ENCODE measurements at places on chromosomes 16 and 17.

- DNase-seq: no peak
Measured at GRCh38 chr17:45384789-45385262, 47.8 kb downstream of the ARHGAP27 start.

GRCh38 chr16:89102041-89102471 is 8.4 kb downstream of the ACSF3 start:
- no peak for DNase-seq

DNA sequence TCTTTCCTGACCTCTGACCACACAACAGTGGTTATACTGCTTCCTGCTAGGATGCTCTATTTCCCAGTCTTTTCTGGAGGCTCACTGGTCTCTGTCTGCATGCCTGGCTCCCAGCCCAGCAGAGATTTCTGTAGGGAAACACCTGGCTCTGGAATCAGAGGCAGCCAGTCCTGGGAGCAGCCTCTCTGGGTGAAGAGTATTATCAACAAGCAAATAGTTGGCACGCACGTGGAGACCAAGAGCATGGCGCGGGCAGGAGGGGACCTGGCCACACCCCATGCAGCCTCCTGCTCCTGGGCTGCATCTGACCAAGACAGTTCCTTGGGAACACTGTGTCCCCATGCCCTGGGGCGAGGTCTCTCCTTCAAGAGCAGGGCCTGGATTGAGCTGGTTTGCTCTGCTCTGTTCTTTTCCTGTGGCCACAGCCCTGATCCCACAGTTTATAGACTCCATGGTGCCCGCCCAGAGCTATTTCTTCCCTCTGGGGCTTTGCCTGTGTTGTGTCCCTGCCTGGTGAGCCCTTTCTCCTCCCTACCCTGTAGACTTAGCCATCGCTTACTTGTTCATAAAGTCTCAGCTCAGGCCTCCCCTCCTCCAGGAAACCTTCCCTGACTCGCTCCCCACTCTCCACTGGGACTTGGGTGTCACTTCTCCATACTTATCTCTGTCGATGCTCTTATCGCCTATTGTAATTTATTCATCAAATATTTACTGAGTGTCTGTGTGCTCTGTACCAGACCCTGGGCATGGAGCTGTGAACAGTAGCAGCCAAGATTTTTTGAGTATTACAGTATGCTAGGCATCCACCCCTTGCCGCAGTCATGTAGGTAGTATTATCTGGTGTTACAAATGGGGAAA is 60.6 kb downstream of the SCNN1B start:
- no peak for DNase-seq

DNA sequence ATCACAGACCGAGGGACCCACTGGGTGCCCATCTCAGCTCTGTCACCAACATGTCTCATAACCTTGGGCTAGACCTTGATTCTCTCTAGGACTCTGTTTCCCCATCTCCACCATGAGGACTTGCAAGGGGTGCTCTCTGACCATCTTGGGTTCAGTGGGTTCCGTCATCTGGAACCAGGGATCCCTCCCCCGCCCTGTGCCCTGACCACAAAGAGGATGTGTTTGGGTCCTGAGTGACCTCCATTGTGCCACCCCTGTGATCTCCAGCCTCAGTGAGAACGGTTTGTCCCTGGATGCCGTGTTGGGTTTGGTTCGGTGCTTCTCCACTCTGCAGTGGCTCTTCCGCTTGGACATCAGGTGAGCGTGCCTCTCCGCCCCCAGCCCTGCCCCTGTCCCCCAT is 49.1 kb upstream of the CPNE2 start:
- no peak for DNase-seq

GRCh38 chr17:55159251-55159650 is 105.5 kb upstream of the HLF start:
- no peak for DNase-seq

GRCh38 chr17:79919164-79919585 is 79.9 kb upstream of the CBX4 start:
- peak; percentile 99 for DNase-seq

DNA sequence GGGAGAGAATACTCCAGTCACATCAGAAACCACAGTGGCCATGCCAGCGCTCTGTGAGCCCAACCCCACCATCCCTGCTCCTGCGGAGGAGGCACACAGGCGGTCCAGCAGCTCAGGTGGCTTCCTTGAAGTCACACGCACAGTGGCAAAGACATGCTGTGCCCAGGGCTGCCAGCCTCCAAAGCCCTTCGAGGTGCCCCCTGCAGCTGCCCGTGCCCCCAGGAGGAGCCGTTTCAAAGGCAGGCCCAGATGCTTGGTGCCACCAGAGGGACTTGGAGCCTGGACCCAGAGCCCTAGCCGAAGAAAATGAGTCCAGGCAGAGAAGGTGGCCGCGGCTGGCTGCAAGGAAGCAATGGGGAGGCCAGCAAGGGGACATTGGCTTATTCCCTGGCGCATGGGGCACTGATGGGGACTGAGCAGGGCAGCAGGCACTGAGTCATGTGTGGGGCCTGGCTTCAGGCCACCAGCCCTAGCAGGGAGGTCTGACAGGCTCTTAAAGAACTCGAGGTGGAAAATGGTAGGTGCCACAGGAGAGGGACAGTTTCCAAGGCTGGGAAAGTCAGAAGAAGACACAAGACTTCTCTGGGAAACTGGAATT is 17.2 kb upstream of the CACNG1 start:
- DNase-seq: no peak

DNA sequence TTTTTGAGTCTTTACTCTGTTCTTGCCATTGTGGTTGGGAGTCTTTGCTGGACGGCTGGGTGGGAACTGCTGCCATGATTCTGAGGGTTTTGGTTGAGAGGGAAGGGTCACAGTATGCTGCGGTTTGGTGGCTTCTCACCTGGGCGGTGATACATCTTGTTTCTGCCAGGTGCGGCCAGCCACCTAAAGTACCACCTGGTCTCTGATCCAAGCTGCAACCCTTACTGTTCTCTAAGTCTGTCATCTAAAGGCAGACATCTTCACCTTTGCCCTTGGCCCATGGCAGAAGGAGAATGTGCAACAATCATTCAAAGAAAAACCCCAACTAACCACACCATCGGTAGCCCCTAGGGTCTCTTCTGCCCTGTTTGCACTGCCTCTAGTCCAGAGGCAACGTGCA is 19.6 kb upstream of the MPO start:
- no peak for DNase-seq

GRCh38 chr16:14289692-14290340 is 218.7 kb downstream of the MRTFB start:
- peak; percentile 74 for DNase-seq

DNA sequence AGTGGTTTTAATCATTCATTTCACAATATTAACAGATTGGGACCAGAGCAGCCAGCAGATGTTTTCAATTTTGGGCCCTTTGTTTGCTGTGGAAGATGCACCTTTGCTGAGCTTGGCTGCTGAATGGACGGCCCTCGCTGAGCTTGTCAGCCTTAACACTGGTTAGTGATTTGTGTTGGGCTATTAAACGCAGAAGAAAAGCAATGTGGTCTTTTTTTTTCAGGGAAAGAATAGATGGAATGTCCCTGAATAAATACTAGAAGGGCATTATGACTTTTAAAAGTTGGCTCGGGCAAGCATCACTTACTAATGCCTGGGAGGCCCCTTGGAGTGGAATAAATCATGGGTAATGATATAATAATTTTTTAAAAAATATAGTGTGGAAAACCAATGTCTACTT is 297.0 kb downstream of the MAP2K6 start:
- DNase-seq: no peak

DNA sequence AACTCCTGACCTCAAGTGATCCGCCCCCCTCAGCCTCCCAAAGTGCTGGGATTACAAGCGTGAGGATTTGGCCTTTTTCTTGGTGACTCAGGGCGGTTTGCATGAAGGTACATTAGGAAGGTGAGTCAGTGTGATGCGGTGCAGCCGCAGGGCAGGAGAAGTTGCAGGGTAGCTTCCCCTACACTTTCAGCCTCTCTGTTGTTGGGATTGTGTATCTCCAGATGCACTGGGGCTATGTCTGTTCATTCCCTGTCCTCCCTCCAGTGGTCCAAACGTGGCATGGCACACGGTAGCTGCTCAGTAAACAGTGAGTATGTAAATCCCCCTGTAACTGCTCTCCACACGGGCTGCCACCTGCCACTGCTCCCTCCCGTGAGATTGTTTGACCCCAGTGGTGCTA is 109.1 kb upstream of the CDC42EP4 start:
- peak; percentile 66 for DNase-seq

DNA sequence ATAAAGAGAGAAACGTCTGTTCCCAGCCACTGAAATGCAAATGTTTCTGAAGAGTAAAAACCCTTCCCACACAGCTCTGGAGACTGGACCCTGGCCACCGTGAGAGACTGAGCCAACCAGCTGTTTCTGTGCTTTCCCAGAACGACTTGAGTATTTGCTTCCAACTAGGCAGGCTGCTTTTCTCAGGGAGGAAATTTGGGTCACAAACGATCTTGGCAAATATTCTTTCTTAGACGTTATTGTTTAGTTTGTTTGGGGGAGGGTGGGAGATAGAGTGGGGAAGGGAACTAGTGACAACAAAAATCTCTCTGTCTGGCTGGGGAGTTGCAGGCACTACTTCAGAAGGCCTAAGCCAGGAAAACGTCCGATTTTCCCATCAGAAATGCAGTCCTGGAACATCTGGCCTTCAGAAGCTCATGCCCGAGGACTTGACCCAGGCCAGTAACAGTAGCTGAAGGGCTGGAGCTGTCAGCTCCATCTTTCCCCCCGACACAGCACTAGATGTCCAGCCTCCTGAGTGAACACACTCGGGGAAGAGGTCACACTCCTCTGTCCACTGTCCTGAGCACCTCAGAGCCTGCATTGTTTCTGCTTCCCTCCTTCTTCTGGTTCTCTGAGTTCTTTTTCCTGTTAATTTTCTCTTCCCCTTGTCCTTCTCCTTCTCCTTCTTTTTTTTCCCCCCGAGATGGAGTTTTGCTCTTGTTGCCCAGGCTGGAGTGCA is 4.0 kb downstream of the CCDC92B start:
- DNase-seq: no peak

- no peak for DNase-seq
Measured at GRCh38 chr17:46011711-46012505, 12.9 kb downstream of the STH start.

- no peak for DNase-seq
Measured at GRCh38 chr16:55527885-55528284, 19.0 kb downstream of the LPCAT2 start.

- DNase-seq: no peak
Measured at GRCh38 chr16:5837007-5837670, 739.5 kb upstream of the EEF2KMT start.

DNA sequence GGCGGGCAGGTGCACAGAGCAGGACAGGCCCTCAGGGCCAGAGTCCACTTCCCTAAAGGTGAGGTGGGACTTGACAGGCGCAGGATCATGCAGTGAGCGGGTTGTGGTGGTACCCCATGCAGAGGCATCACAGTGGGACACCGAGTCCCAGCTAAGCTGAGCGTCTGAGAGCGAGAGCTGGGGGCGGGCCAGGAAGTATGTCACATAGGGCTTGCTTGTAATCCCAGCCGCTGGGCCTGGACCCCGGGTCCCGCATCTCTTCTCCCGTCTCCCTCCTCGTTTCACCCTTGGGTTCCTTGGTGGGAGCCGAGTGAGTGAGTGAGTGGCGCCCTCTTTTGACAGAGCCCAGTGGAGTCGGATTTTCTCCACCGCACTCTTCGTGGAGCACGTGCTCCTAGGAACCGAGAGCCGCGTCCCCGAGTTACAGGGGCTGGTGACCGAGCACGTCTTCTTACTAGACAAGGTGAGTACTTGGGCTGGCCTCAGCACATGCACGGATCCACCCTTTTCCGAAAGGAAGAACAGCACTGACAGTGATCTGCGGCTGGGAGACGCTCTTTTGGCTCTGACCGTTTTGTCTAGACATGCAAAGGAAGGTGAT is 50.8 kb upstream of the ENDOV start:
- no peak for DNase-seq

DNA sequence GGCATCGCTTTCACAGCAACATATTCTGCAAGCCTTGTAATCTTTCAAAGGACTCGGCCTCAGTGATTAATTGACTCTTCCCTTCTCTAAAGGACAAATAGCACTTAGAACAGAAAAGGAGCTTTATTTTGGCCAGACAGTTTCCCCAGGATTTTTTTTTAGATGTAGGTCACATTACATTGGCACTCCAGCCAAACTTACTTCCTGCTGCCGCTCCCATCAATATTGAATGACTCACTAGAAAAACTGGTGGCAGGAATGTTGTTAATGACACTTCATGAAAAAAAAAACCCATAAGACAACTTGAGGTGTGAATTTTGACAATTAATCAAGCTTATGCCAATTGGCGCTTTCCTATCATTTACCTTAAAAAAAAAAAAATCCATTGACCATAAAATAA is 432.6 kb downstream of the TOX3 start:
- no peak for DNase-seq

DNA sequence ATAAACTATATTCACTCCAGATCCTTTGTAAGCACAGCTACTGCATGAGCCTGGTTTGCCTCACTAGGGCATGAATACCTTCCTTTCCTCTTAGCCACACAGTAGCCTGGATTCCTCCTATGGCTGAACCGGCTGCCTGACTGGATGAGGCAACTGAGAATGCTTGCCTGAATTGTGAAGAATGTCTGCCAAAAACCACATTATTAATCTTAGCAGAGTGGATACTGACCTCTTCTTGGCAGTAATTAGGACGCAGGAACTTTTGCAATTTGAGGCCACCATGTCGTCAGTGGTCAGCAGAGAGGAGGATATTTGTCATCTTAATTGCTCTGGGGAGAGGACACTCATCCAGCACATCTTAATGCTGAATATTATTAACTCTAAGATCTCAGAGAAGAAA is 651.8 kb upstream of the GOT2 start:
- DNase-seq: no peak

- DNase-seq: no peak
Measured at GRCh38 chr16:28556914-28557320, 3.2 kb downstream of the SGF29 start.

DNA sequence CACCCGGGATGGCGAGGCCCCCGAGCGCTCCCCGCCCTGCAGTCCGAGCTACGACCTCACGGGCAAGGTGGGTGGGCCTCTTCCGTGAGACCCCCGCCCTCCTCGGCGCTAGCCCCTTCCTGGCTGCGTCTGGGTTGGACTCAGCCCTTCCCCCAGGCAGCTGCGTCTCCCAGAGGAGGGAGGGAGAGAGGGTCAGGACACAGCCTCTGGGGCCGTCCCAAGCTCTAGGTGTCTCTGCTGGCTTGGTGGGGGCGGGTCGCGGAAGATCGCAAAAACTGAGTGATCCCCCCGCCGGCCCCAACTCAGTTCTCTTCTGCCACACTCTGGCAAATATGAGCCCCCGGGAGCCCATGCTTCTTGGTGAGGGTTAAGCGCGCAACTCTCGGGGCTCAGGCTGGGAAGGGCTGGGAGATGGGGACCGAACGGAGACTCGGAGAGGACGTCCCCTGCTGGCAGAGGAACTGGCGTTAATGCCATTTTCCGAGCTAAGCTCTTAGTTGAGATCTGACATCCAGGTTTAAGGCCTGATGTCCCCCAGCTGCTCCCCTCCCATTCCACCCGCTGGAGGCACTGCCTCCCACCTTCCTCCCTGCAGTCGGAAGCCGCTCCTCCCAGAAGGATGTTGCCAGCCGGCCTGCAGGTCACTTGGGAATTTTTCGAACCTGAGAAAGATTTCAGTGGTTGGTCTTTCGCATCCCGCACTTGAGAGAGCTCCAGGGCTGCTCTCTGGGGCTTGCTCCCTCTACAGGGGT is 419 bp downstream of the RAB37 start:
- no peak for DNase-seq
